Fibroblast of skin of right biceps (primary cell): ENCODE measurements at places on chromosomes 1 and 21.

DNA sequence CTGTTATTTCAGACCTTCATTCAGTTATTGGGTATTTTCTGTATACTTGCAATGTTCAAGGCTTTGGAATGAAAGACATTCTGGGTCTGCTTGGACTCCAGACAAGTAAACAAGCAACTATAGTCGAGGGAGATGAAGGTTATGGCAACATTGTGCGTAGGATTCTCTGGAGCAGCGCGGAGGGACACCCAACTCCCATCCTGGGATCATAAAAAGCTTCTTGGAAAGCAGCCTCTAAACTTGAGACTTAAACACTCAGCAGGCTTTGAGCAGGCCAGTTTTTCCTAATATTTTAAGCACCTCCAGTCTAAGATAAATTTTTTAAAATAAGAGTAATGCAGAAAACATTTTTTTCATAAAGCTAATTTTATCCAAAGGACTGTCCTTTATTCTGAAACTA, 7.6 kb upstream of the LYST start:
- DNase-seq, result no peak

GRCh38 chr1:71026093-71026492, 21.5 kb downstream of the PTGER3 start:
- DNase-seq, result no peak

- DNase-seq, result no peak
Measured at GRCh38 chr1:198304431-198304830, 147.6 kb downstream of the NEK7 start.

DNA sequence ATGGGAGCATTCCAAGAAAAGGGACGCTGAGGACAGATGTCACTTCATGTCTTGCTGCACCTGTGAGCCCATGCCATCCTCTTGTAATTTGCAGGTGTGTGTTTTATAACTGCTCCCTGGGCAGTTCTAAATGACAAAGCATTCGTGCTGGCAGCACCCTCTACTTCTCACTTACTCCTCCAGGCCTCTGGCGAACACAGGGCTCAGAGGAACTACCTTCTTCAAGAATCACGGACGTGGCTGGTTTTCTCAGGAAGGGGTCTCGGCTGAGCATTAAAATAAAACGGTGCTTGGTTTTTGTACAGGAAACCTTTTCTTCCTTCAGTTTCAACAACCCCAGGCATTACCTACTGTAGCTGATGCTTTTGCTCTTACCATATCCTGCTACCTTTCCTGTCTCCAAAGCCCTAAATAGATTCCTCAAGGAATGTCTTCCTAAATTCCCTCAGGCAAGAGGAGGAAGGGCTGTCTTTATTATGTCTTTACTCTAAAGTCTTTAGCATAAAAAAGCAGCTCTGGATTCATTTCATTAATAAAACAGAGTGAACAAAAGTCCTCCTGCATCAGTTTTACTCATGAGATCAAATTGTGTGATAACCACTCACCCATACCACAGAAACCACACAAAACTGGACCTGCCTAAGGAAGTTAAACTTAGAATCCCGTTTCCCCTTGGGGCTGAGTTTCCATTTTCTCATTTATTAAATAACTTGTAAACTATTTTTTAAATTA, 79.0 kb upstream of the MAP10 start:
- DNase-seq, result peak; percentile 79

- no peak for DNase-seq
Measured at GRCh38 chr21:27584256-27584655, 617.4 kb upstream of the ADAMTS5 start.

GRCh38 chr1:1244192-1244811, 2.2 kb downstream of the C1QTNF12 start:
- DNase-seq, result no peak

- peak; percentile 37 for DNase-seq
Measured at GRCh38 chr1:86848654-86849053, 65.3 kb downstream of the SELENOF start.

DNA sequence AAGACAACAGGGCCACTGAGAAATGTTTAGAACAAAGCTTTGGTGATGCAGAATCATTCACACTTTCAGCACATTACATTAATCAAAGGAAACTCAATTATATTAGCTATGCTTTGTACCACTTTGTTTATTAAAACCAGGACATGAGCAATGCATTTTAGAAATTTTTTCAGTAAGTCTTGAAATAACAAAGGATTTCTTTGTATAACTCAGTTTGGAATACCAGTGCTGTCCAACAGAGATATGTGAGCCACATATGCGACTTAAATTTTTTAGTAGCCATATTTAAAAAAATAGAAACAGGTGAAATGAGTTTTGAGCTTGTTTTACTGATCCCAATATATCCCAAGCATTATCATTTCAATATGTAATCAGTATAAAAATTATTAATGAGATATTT, 18.8 kb upstream of the F3 start:
- DNase-seq, result peak; percentile 49

DNA sequence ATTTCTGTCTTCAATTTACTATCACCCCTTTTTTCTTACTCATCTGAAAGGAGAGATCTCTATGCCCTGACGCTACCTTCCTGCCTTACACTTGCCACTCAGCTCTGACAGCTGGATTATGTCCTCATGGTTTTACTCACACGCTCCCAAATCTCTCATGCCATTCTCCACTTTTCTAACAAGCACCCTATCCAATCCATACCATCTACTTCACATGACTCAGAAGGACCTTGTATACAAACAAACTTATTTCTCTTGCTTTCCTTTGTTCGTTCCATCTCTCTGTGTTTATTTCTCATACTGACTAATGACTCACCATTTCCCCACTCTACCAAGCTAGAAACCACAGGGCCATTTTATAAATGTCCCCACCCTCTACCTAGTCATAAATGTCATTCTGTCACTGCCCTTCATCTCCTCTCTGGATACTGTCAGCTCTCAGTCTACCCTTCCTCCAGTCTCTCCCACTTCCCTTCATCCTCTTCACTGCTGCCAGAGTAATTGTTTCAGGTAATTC, 87.3 kb downstream of the USP24 start:
- peak; percentile 2 for DNase-seq

DNA sequence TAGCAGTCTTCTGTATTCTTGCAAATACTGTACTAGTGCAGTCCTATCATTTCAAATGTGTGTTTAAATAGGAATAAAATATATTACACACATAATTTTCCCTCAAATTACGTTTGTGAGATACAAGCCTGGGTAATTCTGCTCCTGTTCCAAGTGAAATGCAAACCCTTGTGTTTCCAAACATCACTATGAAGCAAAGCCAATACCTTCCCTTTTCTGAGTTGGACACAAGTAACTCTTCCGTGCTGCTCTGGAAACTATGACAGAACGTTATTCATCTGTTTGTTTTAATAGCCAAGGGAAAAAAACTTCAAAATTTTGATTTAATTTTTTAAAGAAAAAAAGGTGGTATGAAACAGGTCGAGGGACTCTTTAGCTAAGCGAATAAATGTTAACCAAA, 73.7 kb upstream of the UBE2U start:
- DNase-seq, result no peak

DNA sequence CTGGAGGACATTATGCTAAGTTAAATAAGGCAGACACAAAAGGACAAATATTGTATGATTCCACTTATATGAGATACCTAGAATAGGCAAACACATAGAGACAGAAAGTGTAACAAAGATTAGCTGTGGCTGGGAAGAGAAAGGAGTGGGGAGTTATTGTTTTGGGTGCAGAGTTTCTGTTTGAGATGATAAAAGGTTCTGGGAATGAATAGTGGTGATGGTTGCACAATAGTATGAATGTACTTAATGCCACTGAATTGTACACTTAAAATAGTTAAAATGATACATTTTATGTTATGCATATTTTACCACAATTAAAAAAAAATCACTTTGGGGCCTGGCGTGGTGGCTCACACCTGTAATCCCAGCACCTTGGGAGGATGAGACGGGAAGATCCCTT, 21.2 kb upstream of the ERO1B start:
- no peak for DNase-seq
